GM12891 (cell line): ENCODE measurements at places on chromosomes 3 and 15.

GRCh38 chr15:70244978-70245542 is 147.3 kb upstream of the TLE3 start:
- no peak for DNase-seq

GRCh38 chr3:97948351-97949109 is 23.7 kb downstream of the RIOX2 start:
- no peak for DNase-seq

GRCh38 chr15:25385986-25386385 is 52.8 kb downstream of the UBE3A start:
- no peak for DNase-seq

GRCh38 chr3:183664913-183665381 is 29.5 kb downstream of the KLHL24 start:
- no peak for DNase-seq

- DNase-seq, result no peak
Measured at GRCh38 chr15:39597751-39598185, 16.9 kb downstream of the THBS1 start.

DNA sequence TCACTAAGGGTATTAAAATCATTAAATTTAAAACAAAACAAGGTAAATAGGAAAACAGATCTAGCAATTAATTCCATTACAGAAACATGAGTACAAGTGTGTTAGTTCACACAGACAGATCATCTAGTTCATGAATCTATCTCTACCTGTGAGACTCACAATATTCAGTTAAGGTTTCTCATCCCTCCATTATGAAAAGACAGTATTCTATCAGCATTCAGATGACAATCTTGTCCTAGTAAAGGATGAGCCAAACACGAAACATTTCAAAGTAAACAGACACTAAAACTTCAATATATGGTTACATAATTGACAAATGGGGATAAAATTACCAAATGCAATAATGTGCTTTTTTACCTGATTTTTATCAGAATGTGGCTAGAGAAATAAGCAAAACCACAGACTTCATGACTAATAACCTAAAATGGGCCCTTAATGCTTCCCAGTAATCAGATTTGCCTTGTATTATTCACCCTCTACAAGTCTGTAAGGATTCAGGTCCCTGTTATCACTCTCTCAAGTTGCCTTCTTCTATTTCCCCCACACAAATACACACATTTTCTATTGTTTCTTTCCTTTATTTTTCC is 126.8 kb downstream of the DLG1 start:
- no peak for DNase-seq

DNA sequence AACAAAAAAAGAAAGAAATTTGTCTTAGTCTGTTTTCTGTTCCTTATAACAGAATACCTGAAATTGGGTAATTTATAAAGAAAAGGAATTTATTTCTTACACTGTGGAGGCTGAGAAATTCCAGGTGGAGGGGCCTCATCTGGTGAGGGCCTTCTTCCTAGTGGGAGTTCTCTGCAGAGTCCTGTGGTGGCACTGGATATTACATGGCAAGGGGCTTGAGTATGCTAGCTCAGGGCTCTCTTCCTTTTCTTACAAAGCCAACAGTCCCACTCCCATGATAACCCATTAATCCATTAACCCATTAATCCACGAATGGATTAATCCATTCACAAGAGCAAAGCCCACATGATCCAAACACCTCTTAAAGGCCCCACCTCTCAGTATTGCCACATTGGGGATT is 2.9 kb upstream of the SATB1 start:
- DNase-seq, result no peak

GRCh38 chr3:171799501-171799900 is 10.8 kb downstream of the PLD1 start:
- no peak for DNase-seq

DNA sequence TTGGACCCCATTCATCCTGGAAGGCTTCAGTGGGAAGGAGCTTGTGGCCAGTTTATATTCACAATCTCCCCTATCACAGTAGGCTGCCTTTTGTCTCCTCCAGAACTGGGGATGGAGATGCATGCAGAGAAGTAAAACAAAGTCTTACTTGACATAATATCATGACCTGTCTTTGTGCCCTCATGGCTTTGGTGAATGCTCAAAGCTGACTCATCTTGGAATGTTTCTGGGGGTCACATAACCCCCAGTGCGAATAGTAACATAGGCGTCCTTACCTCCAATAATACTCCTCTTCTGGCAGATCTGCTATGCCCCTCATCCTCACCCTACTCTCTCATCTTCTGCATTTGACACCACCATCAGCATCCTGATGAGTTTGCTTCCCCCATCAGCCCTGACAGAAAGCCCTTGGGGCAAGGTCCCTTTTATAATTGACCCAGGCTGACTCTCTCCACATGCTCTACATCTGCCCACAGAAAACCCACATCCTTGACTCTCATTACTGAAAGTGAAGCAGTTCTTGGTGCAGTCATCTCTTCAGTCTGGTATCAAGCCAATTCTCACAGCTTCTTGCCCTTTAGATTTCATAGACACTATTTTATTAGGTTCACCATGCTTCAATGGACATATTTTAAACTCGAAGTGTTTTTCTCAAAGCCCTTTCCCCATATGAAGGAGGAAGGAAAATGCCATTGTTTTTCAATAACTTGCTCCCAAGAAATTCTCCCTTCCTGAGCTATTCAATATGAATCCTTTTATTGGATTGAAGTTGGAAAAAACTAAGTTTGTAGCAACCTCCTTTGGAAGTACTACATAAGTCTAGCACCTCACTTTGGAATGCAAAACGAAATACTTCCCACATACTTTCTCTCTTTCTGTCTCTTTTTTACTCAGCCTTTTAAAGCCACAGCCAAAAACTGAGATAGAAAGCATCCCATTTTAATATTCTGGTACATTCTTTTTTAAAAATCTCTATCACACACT is 36.6 kb downstream of the OSTN start:
- peak; percentile 43 for DNase-seq

DNA sequence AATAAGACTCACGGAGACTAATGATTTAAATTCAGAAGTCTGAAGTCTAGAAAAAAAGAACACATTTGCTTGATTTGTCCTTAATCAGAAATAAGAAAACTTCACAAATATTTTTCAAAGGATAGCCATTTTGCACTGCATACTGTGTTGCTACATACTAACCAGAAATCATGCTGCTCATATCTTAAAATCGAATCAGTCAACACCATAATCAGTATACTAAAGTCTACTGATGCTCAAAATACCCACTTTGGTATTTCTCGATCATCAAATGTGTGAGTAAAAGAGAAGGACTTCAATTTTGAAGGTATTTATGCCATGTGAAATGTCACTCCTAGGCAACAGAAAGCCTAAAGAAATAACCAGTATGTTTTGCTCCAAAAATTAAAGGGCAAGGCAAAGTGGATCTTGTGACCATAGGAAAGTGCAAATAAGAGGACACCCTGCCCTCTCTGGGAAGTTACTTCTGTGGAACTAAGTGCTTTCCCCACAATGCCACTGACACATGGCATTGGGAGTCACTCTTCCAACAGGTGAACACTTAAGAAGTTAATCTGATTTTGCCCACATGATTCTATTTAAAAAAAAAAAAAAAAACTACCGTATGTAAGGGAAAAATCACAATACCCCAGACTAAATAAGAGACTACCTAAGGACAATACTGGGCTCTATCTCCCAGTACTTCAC is 2.7 kb downstream of the LRIG1 start:
- DNase-seq, result no peak

DNA sequence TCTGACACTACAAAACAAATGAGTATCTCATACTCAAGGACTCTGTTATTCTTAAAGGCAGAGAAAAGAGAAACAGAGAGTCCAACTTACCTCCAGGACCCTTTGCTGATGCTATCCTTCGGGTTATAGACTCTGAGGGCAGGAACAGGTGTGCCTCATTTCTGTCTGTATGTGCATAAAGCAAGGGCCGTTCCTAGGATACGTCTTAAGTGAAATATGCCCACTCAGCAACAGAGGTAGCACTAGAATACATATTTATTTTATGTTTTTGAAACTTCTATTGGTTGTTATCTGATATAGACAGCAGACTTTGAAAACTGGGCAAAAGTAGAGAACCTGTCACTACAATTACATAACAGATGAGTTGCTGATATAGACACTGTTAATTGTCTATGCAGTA is 89.3 kb upstream of the CPNE4 start:
- no peak for DNase-seq

GRCh38 chr3:145967043-145967442 is 193.9 kb downstream of the PLOD2 start:
- DNase-seq, result no peak

- no peak for DNase-seq
Measured at GRCh38 chr3:120791913-120792312, 49.4 kb downstream of the GTF2E1 start.

GRCh38 chr3:167913219-167913835 is 177.8 kb downstream of the SERPINI1 start:
- DNase-seq, result no peak

DNA sequence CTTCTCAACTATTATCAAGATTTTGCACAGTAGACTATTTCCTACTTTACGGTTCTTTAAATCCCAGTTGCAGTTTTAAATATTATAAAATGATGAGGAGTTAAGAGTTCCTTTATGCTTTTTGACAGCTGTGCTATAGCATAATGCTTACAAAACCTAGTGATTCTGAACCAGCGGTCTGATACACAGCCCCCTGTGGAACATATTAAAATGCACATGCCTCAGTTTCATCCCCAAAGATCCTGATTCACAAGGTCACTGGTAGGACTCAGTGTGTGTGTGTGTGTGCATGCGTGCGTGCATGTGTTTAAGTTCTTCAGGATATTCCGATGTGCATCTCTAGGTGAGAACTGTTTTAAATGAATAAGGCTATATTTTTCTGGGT is 330.1 kb upstream of the TPM1 start:
- DNase-seq, result no peak

- no peak for DNase-seq
Measured at GRCh38 chr15:70259028-70259424, 161.3 kb upstream of the TLE3 start.

DNA sequence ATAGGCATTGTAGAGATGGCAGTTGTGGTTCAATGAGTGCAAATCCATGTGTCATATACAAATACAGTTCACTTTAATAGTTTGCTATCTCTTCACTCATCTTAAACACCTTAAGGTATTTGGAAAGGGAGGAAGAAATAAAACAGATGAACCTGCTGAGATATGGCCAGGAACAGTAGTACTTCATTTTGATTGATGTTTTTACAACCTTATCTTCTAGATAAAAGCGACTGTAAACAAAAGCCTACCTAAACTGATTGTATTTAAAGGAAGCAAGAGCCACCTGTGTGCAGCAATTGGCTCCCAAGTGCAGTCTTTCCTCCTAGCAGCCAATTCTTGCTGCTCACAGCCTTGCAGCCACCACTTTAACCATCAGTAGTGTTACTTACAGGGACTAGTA is 217.7 kb downstream of the CDIN1 start:
- DNase-seq, result no peak

DNA sequence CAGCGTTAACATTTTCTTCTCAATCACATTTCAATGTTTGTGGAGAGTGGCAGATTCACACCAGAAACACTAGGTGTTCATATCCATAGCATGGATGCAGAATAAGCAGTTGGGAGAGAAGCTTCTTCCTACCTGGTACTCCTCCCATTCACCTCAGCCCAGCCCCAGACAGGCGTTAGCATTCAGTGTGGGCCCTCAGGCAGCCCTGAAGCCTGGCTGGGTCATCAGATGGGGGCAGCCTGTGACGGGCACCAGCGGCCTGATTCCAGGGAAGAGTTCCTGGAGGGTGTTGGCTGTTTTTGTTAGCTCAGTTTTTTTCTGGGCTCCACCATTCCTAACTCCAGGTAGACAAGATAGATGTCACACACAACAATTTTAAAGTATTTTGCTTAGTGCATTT is 31.1 kb downstream of the APH1B start:
- no peak for DNase-seq

GRCh38 chr3:101027286-101027685 is 34.1 kb upstream of the ABI3BP start:
- DNase-seq, result no peak

GRCh38 chr3:28268989-28269388 is 27.6 kb downstream of the CMC1 start:
- no peak for DNase-seq

DNA sequence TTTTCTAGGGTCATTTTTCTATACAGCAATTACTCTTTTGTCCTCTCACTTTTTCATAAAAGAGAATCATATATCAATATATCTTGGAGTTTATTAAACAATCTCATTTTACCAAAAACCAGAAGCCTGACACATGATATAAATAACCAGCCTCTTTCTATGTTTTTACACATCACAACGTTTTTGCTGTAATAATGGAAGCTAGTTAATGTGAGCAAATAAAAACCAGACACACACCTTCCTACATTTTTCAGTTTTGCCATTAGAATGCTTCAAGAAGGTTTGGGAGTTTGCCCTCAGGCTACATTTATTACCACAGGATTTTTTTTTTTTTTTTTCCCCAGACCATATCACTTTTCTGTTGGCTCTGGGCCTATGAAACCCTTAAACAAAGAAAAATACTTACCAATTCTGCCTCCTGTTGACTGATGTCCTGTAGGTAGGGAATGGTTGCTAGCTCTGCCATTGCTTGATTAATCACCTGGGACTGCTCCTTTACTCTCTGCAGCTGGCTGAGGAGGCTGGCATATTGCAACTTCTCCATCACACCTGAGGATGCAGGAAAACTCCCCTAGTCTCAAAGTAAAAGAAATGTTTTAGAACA is 165.5 kb downstream of the ECT2 start:
- no peak for DNase-seq

- no peak for DNase-seq
Measured at GRCh38 chr3:108546247-108546646, 35.9 kb upstream of the MYH15 start.

DNA sequence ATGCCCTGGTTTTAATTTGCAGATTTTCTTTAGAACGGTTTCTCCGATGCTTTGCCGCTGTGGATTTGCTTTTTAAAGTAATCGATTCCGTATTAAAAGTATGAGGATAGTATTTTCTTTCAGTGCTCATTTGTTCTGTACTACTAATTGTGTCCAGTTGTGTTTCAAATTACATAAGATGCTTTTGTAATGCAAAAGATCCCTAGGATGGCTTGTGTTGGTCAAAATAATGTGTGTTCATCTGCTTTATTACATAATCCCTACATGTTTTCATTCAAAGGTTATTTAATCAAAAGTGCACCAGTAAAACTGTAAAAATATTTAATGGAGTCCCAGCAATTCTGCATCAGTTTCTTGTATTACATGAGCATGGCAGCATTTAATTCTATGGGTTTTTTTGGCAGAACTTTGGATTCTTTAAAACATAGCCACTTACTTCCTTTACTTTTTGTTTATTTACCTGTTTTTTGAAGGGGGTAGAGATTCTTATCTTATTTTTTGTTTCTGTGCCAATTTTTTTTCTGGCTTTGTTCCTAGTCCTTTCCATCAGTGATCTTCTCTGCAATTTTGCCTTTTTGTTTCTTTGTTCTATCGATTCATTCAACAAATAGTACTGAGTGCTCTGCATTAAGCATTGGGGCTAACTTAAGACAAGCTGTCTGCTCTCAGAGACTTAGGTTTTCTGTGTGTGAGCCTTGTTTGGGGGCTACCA is 352.8 kb downstream of the LRTM1 start:
- no peak for DNase-seq

- DNase-seq, result no peak
Measured at GRCh38 chr3:41267975-41268640, 68.8 kb downstream of the CTNNB1 start.

GRCh38 chr15:90650117-90650955 is 66.8 kb upstream of the BLM start:
- no peak for DNase-seq
